ENCODE measurements at places on chromosomes 3 and 15.

GRCh38 chr3:126751611-126752302 is 47.7 kb downstream of the CHCHD6 start:
- H3K36me3 ChIP-seq = no peaks in the 10 kb centered on the region
- H3K4me1 ChIP-seq = no peaks in the 10 kb centered on the region
- no peak overlapping the region for H3K4me3 ChIP-seq
- no peaks in the 10 kb centered on the region for H3K27me3 ChIP-seq

- H3K27ac ChIP-seq = no peak overlapping the region
- DNase-seq = no peak
- H3K4me3 ChIP-seq = no peak overlapping the region
- peaks cover 46% of the 10 kb centered on the region for H3K36me3 ChIP-seq
- H3K4me1 ChIP-seq = peaks cover 6% of the 10 kb centered on the region
Observed at GRCh38 chr3:132624790-132625189, 27.7 kb downstream of the ACKR4 start.

DNA sequence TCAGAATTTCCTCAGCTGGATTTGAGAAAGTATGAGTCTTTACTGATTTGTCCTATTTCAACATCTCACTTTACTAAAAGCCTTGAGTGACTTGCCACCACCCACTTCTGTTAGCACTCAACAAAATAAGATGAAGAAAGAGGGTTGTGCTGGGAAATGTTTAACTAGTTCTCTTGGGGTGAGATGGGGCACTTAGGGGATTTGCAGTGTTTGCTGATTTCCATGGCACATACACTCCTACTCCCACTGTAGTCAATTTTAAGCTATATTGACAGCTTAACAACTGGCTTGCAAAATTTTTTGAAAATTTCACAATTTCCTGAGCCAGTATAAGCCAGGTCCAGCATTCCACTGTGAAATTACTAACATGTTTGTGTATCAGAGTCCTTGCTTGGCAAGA is 463.1 kb upstream of the ARHGEF26 start:
- no peak overlapping the region for H3K4me3 ChIP-seq
- H3K4me1 ChIP-seq = no peaks in the 10 kb centered on the region
- H3K27ac ChIP-seq = no peak overlapping the region
- DNase-seq = no peak

DNA sequence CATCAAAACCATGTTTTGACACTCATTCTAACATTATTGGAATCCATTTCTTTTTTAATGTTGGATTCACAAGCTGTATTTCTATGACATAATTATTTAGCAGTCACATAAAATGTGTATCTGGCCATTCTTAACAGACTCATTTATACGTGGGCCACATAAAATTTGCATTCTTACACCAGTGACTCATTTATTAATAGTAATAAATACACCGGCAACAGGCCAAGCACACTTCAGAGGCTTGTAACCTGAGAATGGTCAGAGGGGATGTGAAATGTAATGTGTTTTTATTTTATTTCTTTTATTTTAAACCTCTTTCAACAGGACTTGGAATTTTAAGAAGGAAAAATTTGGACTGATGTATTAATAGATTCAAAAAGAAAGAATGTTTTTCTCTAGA is 384.9 kb upstream of the RARB start:
- H3K27me3 ChIP-seq = no peaks in the 10 kb centered on the region
- no peak overlapping the region for H3K4me3 ChIP-seq
- H3K36me3 ChIP-seq = no peaks in the 10 kb centered on the region
- DNase-seq = no peak

DNA sequence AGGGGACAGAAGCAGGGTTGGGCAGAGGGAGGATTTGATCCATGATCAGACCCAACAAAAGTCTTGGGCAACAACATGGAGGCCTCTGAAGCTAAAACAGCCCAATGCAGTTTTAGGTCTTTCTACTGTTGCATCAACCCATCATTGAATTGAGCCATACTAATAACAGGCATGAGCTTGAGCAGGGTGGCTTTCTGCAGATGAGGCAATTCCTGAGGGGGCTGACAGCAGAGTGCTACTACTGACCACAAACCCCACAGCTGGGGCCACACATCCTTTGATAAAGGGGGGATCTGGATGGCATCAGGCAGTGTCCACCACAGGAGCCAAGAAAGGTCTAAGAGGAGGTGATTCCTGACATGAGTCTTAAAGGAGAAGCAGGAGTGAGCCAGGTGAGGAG is 517.0 kb upstream of the PPP2R3A start:
- no peak overlapping the region for H3K27ac ChIP-seq
- no peaks in the 10 kb centered on the region for H3K27me3 ChIP-seq
- H3K4me3 ChIP-seq = no peak overlapping the region
- DNase-seq = no peak
- no peaks in the 10 kb centered on the region for H3K4me1 ChIP-seq

- no peak overlapping the region for H3K4me3 ChIP-seq
- DNase-seq = no peak
- no peaks in the 10 kb centered on the region for H3K36me3 ChIP-seq
- H3K27ac ChIP-seq = no peak overlapping the region
- peaks cover 2% of the 10 kb centered on the region for H3K27me3 ChIP-seq
Observed at GRCh38 chr3:20310629-20311028, 124.6 kb upstream of the SGO1 start.

DNA sequence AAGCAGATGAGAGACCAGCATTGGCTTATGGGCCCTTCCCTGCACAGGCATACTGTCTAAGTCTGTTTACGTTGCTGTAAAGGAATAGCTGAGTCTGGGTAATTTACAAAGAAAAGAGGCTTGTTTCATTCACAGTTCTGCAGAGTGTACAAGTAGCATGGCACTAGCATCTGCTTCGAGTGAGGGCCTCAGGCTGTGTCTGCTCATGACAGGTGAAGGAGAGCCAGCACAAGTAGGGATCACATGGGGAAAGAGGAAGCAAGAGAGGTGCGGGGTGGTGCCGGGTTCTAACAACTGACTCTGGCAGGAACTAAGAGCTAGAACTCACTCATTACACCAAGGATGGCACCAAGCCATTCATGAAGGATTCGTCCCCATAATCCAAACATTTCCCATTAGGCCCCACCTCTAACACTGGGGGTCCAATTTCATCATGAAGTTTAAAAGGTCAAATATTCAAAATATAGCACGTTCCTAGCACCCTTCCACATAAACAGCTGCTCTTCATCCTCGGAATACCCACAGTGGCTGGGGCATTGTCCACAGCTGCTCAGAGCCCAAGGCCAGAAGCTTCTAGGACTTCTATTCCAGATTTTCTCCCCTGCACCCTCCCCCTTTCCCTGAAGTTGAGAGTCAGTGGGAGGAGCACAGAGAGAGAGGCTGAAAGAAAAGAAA is 5.6 kb downstream of the RTP3 start:
- H3K27ac ChIP-seq = no peak overlapping the region
- no peaks in the 10 kb centered on the region for H3K36me3 ChIP-seq
- H3K4me3 ChIP-seq = no peak overlapping the region
- H3K4me1 ChIP-seq = peaks cover 14% of the 10 kb centered on the region

DNA sequence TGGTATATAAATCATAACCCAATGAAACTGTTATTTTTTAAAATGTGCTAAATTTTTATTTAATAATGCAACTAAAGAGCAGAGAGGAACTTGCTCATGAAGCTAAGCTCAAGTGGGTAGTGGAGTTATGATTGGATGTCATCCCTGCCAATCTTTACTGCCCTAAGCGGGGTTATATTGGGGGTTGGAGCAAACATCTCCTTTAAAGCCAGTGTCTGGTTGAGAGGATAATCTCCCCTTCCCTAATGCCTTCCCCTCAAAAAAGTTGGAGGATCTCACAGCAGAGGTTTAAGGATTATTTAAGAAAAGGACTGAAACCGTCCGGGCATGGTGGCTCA is 32.1 kb upstream of the CLASP2 start:
- H3K4me3 ChIP-seq = no peak overlapping the region
- peaks cover 10% of the 10 kb centered on the region for H3K4me1 ChIP-seq
- DNase-seq = no peak
- H3K27ac ChIP-seq = no peak overlapping the region
- peaks cover 3% of the 10 kb centered on the region for H3K36me3 ChIP-seq
- H3K27me3 ChIP-seq = no peaks in the 10 kb centered on the region

- H3K27me3 ChIP-seq = no peaks in the 10 kb centered on the region
- peak overlapping the region; percentile 97 for H3K4me3 ChIP-seq
- H3K27ac ChIP-seq = peak overlapping the region; percentile 99
Observed at GRCh38 chr15:50907601-50908208, 778 bp upstream of the AP4E1 start.

DNA sequence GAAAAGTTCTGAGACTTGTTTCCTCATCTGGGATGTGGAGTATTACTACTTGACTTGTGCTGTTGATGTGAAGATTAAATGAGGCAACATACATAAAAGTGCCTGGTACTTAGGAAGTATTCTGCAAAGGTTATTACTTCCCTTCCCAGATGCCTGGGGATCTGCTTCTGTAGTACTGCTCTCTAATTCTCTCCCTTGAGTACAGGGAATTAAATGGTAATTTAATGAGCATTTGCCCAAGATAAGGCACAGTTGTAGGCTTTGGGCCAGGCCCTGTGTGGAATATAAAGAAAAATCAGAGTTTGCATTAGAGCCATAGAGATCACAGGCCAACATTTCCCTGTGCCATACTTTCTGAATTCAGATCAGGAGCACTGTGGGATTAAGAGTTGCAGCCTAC is 84.4 kb downstream of the LARS2 start:
- H3K27me3 ChIP-seq = no peaks in the 10 kb centered on the region
- no peak for DNase-seq
- H3K4me1 ChIP-seq = no peaks in the 10 kb centered on the region
- H3K4me3 ChIP-seq = no peak overlapping the region

GRCh38 chr15:74373731-74374647 is 6.5 kb upstream of the CYP11A1 start:
- peak overlapping the region; percentile 79 for H3K4me3 ChIP-seq
- H3K27me3 ChIP-seq = peaks cover 19% of the 10 kb centered on the region

DNA sequence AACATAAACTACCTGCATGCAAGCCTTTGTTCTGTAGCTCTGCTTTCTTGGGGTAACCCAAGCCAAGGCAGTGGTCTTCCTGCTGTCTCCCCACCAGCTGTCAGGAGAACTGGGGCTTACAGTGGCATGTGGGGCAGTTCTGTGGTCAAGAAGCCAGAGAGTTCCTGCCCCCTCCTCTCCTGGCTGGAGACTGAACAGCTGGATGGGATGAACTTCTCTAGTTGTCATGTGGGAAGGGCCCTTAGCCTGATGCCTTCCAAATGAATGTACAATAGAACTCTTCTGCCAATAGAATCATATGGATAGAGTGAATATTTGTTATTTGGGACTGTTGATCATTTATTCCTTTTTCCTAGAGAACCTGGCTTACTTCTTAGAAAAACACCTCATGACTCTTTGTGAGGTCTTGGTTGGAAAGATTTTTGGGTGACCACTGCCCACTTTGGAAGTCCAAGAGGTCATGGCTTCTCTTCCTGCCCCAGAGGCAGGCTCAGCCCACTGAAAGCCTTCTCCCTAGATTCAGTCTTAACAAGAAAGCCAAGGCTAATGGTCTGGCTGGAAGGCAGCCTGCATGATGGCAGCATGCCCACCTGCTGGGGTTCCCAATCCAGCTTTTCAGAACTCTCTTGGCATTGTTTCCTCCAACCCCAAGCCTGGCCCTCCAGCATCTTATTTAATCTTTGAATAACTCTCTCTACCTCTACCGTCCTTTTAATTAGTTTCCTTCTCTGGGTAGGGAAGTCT is 462.9 kb upstream of the PROK2 start:
- H3K4me3 ChIP-seq = no peak overlapping the region
- peaks cover 30% of the 10 kb centered on the region for H3K27me3 ChIP-seq
- H3K36me3 ChIP-seq = no peaks in the 10 kb centered on the region
- H3K27ac ChIP-seq = no peak overlapping the region
- H3K4me1 ChIP-seq = no peaks in the 10 kb centered on the region

DNA sequence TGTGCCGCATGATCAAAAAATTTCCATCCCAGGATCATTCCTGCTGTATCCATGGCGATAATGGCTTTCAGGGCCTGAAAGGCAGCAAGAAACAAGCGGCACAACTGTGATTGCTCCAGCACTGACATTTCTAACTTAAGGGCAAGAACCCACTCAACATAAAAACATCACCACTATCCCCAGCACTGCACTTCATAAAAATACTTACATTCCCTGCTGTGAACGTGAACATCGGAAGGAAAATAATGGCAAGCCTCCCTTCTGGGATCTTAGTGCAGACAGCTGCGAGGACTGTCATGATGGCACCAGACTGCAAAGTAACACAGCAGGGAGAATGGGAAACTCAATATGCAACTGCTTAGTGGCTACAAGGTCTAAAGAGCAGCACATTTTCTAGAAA is 8.1 kb upstream of the MAP6D1 start:
- no peaks in the 10 kb centered on the region for H3K27me3 ChIP-seq
- H3K4me1 ChIP-seq = no peaks in the 10 kb centered on the region

GRCh38 chr3:58526515-58526957 is 10.5 kb downstream of the ACOX2 start:
- H3K27ac ChIP-seq = no peak overlapping the region
- no peak overlapping the region for H3K4me3 ChIP-seq
- no peaks in the 10 kb centered on the region for H3K27me3 ChIP-seq
- H3K36me3 ChIP-seq = no peaks in the 10 kb centered on the region
- DNase-seq = no peak

GRCh38 chr3:152656214-152656971 is 178.5 kb upstream of the P2RY1 start:
- no peak overlapping the region for H3K4me3 ChIP-seq
- H3K27ac ChIP-seq = no peak overlapping the region
- no peaks in the 10 kb centered on the region for H3K36me3 ChIP-seq
- peaks cover 9% of the 10 kb centered on the region for H3K4me1 ChIP-seq
- peaks cover 21% of the 10 kb centered on the region for H3K27me3 ChIP-seq

DNA sequence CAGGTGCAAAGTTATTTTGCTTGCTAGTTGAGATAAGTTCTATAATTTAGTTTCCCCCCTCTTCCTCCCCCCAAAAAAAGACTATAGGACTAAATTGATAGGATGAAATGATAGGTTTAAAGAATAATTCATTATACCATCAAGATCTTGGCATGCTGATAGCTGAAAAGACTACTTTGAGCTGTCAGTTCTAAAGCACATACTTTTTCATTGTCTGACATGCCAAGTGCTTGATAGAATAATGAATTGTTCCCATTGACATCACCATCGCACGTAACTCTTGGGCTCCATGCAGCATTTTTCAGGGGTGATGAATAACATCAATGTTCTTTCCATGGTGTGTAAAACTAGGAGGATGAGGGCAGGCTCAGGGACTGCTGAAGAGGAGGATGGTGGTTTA is 32.3 kb upstream of the TAFA4 start:
- DNase-seq = no peak
- no peaks in the 10 kb centered on the region for H3K36me3 ChIP-seq
- H3K4me1 ChIP-seq = no peaks in the 10 kb centered on the region
- no peak overlapping the region for H3K4me3 ChIP-seq
- H3K27ac ChIP-seq = no peak overlapping the region

GRCh38 chr3:126108676-126109050 is 24.7 kb upstream of the SLC41A3 start:
- H3K36me3 ChIP-seq = no peaks in the 10 kb centered on the region
- no peak overlapping the region for H3K4me3 ChIP-seq
- no peaks in the 10 kb centered on the region for H3K4me1 ChIP-seq
- H3K27ac ChIP-seq = no peak overlapping the region
- no peaks in the 10 kb centered on the region for H3K27me3 ChIP-seq
- DNase-seq = no peak
